ENCODE measurements at places on chromosomes 2 and 18. TPM values are rescaled to one million over a fixed set of nuclear protein-coding genes. Genes with fewer than 3 reads are reported as not detected.
A peak's percentile ranks its signal among the peaks of the same experiment; 100 is the strongest.

DNA sequence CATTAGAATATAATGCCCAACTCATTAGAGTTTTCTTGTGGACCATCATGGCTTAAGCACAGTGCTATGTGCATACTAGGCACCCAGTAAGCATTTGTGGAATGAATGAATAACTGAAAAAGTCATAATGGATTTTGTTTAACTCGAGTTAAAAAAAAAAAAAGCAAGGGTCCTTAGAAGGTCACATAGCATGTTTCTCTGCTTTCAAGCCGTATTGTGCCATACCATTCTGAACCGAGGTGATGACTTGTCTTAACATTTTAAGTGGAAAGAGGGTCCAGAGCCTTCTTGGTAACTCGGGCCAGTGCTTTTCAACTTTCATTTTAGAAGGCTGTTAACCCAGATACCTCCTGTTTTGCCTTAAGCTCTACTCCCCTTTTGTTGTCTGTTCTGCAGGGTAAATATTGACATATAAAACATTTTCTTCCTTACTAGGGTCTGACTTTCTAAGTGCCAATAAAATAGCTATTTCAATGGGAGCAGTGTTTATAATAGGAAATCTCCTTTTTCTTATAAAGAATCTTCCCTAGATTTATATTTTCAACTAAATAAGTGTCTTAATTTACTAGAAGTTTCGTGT lies 787 bp upstream of the ADGRF3 start:
- no peak for DNase-seq
- H3K36me3 ChIP-seq = peaks cover 2% of the 10 kb centered on the region
- H3K4me3 ChIP-seq = peak overlapping the region; percentile 98
- no peaks in the 10 kb centered on the region for H3K27me3 ChIP-seq

GRCh38 chr2:4338345-4338744 lies 635.0 kb downstream of the DCDC2C start:
- H3K36me3 ChIP-seq = peaks cover 17% of the 10 kb centered on the region
- H3K4me1 ChIP-seq = no peaks in the 10 kb centered on the region
- no peak overlapping the region for H3K27ac ChIP-seq
- no peak for DNase-seq

DNA sequence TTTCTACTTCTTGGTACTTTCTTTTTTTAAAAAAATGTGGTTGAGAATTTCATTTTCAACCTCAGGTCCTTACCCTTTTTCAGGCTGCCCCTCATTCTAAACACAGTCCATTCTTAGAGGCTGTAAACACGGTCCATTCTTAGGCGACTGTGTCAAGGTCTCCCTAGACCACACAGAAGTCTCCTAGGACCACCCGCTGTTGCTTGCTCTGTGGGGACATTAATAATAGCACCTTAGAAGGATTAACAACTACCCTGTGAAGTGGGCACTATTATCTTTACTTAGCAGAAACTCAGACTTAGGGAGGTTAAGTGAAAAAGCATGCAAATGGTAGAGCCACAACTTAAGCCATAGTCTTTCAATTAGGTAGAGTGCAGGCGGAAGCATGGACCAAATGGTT lies 91.7 kb downstream of the RBMS1 start:
- no peaks in the 10 kb centered on the region for H3K36me3 ChIP-seq
- H3K4me3 ChIP-seq = no peak overlapping the region

GRCh38 chr2:48723129-48723528 lies 32.4 kb downstream of the LHCGR start:
- H3K4me1 ChIP-seq = no peaks in the 10 kb centered on the region
- DNase-seq = no peak
- no peak overlapping the region for H3K27ac ChIP-seq
- H3K36me3 ChIP-seq = no peaks in the 10 kb centered on the region
- H3K4me3 ChIP-seq = no peak overlapping the region

- no peaks in the 10 kb centered on the region for H3K4me1 ChIP-seq
- no peak overlapping the region for H3K27ac ChIP-seq
- no peaks in the 10 kb centered on the region for H3K27me3 ChIP-seq
- peak overlapping the region; percentile 7 for H3K4me3 ChIP-seq
Observed at GRCh38 chr2:130370490-130370889, 14.6 kb downstream of the PTPN18 start.

DNA sequence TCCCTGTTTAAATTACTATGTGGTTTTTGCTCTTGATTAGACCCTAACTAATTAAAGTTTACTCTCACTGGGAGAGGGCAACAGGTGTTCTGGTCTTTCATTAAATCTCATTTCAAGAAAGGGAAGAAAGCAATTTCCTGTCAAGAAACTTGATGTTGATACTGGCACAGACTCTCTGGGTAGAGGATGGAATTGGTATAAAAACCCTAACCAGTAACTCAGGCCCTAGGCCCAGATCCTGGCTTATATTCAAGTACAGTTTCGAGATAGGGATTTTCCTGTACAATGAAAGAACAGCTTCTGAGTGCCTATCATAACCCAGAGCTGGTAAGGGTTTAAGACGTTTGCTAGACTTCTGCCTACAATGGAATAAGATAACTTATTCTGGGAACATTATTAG lies 61.6 kb upstream of the ACYP2 start:
- peaks cover 6% of the 10 kb centered on the region for H3K36me3 ChIP-seq
- no peaks in the 10 kb centered on the region for H3K4me1 ChIP-seq
- H3K27me3 ChIP-seq = no peaks in the 10 kb centered on the region
- no peak overlapping the region for H3K27ac ChIP-seq
- DNase-seq = no peak

GRCh38 chr2:20609349-20609994 lies 41.4 kb downstream of the HS1BP3 start:
- no peaks in the 10 kb centered on the region for H3K4me1 ChIP-seq
- H3K27me3 ChIP-seq = no peaks in the 10 kb centered on the region
- no peak for DNase-seq
- H3K27ac ChIP-seq = no peak overlapping the region
- no peak overlapping the region for H3K4me3 ChIP-seq

GRCh38 chr2:191200910-191201309 lies 44.3 kb upstream of the MYO1B start:
- H3K4me1 ChIP-seq = no peaks in the 10 kb centered on the region
- no peaks in the 10 kb centered on the region for H3K27me3 ChIP-seq
- H3K4me3 ChIP-seq = no peak overlapping the region
- no peak for DNase-seq
- no peak overlapping the region for H3K27ac ChIP-seq

GRCh38 chr2:45874344-45874743 lies 222.9 kb downstream of the PRKCE start:
- no peak for DNase-seq
- H3K4me3 ChIP-seq = no peak overlapping the region
- peaks cover 4% of the 10 kb centered on the region for H3K36me3 ChIP-seq
- no peaks in the 10 kb centered on the region for H3K4me1 ChIP-seq

GRCh38 chr2:240603846-240604245 lies 17.3 kb downstream of the CAPN10 start:
- H3K27me3 ChIP-seq = no peaks in the 10 kb centered on the region
- DNase-seq = no peak
- H3K4me3 ChIP-seq = no peak overlapping the region
- no peak overlapping the region for H3K27ac ChIP-seq
- H3K4me1 ChIP-seq = no peaks in the 10 kb centered on the region

- H3K36me3 ChIP-seq = no peaks in the 10 kb centered on the region
- DNase-seq = no peak
- no peak overlapping the region for H3K4me3 ChIP-seq
- H3K27me3 ChIP-seq = no peaks in the 10 kb centered on the region
- no peak overlapping the region for H3K27ac ChIP-seq
- H3K4me1 ChIP-seq = no peaks in the 10 kb centered on the region
Observed at GRCh38 chr2:207694811-207695281, 16.6 kb upstream of the CCNYL1 start.

- H3K4me1 ChIP-seq = peaks cover 4% of the 10 kb centered on the region
- no peak overlapping the region for H3K27ac ChIP-seq
- H3K27me3 ChIP-seq = no peaks in the 10 kb centered on the region
Observed at GRCh38 chr18:58054041-58054781, 10.2 kb downstream of the NEDD4L start.

- H3K36me3 ChIP-seq = peaks cover 2% of the 10 kb centered on the region
- no peak for DNase-seq
- no peak overlapping the region for H3K27ac ChIP-seq
- peak overlapping the region; percentile 51 for H3K4me3 ChIP-seq
Observed at GRCh38 chr2:174328961-174329715, 5.6 kb upstream of the SP9 start.

- no peaks in the 10 kb centered on the region for H3K27me3 ChIP-seq
- H3K4me3 ChIP-seq = no peak overlapping the region
- no peaks in the 10 kb centered on the region for H3K36me3 ChIP-seq
- no peak for DNase-seq
- H3K4me1 ChIP-seq = no peaks in the 10 kb centered on the region
- no peak overlapping the region for H3K27ac ChIP-seq
Observed at GRCh38 chr18:31409276-31409675, 32.7 kb downstream of the DSG4 start.

GRCh38 chr2:176658708-176659107 lies 389.5 kb downstream of the MTX2 start:
- no peak overlapping the region for H3K27ac ChIP-seq
- H3K4me1 ChIP-seq = 0 out of 2 replicates have a peak, but pooled peaks cover 5% of the 10 kb centered on the region
- H3K36me3 ChIP-seq = no peaks in the 10 kb centered on the region

GRCh38 chr2:207762146-207762545 lies 7.6 kb downstream of the FZD5 start:
- H3K36me3 ChIP-seq = peaks cover 70% of the 10 kb centered on the region
- DNase-seq = no peak
- peaks cover 18% of the 10 kb centered on the region for H3K4me1 ChIP-seq
- no peaks in the 10 kb centered on the region for H3K27me3 ChIP-seq
- H3K27ac ChIP-seq = no peak overlapping the region

GRCh38 chr2:212770240-212770639 lies 231.6 kb upstream of the ERBB4 start:
- no peaks in the 10 kb centered on the region for H3K4me1 ChIP-seq
- H3K36me3 ChIP-seq = no peaks in the 10 kb centered on the region
- no peak for DNase-seq

- no peak overlapping the region for H3K27ac ChIP-seq
- H3K4me1 ChIP-seq = no peaks in the 10 kb centered on the region
- peaks cover 10% of the 10 kb centered on the region for H3K36me3 ChIP-seq
- H3K4me3 ChIP-seq = no peak overlapping the region
- no peak for DNase-seq
Observed at GRCh38 chr2:10561288-10562035, 113.3 kb upstream of the ODC1 start.

- H3K27ac ChIP-seq = no peak overlapping the region
- H3K4me1 ChIP-seq = no peaks in the 10 kb centered on the region
- H3K36me3 ChIP-seq = no peaks in the 10 kb centered on the region
- no peak for DNase-seq
- no peak overlapping the region for H3K4me3 ChIP-seq
Observed at GRCh38 chr2:182101263-182101662, 115.6 kb downstream of the PPP1R1C start.

GRCh38 chr2:227415538-227416424 lies 28.0 kb upstream of the SCYGR1 start:
- H3K4me3 ChIP-seq = no peak overlapping the region
- no peaks in the 10 kb centered on the region for H3K36me3 ChIP-seq
- DNase-seq = no peak
- H3K27ac ChIP-seq = no peak overlapping the region

DNA sequence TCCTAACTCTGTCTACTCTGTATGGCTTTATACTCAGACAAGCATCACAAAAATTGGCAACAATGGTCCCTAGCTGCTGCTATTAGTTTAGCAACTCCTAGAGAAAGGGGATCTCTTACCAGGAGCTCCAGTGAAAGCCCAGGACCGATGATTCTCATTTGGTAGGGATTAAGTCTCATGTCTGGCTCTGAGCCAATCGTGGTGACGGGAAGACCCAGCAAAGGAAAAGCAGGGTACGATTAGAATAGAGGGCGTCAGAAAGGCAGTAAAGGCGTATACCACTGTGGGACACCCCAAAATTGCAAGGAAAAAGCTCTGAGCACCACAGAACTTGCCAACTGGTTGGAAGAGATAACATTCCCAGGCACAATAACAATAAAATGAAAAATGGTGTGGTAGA lies 129.5 kb downstream of the MTCL1 start:
- no peaks in the 10 kb centered on the region for H3K27me3 ChIP-seq
- H3K27ac ChIP-seq = no peak overlapping the region
- no peak overlapping the region for H3K4me3 ChIP-seq
- DNase-seq = no peak

- H3K4me1 ChIP-seq = no peaks in the 10 kb centered on the region
- H3K36me3 ChIP-seq = no peaks in the 10 kb centered on the region
- DNase-seq = no peak
Observed at GRCh38 chr2:174615871-174616436, 18.4 kb upstream of the WIPF1 start.

GRCh38 chr18:30613467-30613801 lies 429.1 kb downstream of the DSC3 start:
- H3K4me1 ChIP-seq = peaks cover 7% of the 10 kb centered on the region
- 0 out of 3 replicates have a peak, but pooled peaks cover under 1% of the 10 kb centered on the region for H3K36me3 ChIP-seq
- no peaks in the 10 kb centered on the region for H3K27me3 ChIP-seq
- peak overlapping the region; percentile 80 for H3K27ac ChIP-seq
- no peak overlapping the region for H3K4me3 ChIP-seq

GRCh38 chr2:29561628-29562027 lies 359.8 kb downstream of the ALK start:
- no peak overlapping the region for H3K4me3 ChIP-seq
- no peak overlapping the region for H3K27ac ChIP-seq
- H3K4me1 ChIP-seq = no peaks in the 10 kb centered on the region
- no peaks in the 10 kb centered on the region for H3K27me3 ChIP-seq

GRCh38 chr18:59303006-59303405 lies 15.4 kb downstream of the CPLX4 start:
- no peak overlapping the region for H3K27ac ChIP-seq
- no peaks in the 10 kb centered on the region for H3K27me3 ChIP-seq
- no peak for DNase-seq
- H3K4me3 ChIP-seq = no peak overlapping the region
- no peaks in the 10 kb centered on the region for H3K4me1 ChIP-seq

- H3K4me3 ChIP-seq = no peak overlapping the region
- H3K4me1 ChIP-seq = peaks cover 3% of the 10 kb centered on the region
- no peak for DNase-seq
- H3K27me3 ChIP-seq = no peaks in the 10 kb centered on the region
- no peaks in the 10 kb centered on the region for H3K36me3 ChIP-seq
Observed at GRCh38 chr2:36170805-36171204, 184.8 kb upstream of the CRIM1 start.

DNA sequence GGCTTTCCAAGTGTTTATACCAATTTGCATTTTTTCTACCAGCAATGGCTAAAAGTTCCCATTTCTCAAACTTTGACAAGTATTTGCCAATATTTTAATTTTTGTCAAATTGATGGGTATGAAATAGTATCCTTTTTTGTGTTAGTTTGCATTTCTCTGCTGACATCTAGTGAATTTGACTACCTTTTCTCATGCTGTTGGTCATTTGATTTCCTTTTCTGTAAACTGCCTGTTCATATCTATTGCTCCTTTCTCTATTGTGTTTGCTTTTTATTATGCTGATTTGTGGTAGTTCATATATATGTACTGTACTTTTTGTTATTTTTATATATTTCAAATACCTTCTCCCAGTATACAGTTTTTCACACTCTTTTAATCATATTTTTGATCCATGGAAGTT lies 149.4 kb downstream of the PMAIP1 start:
- H3K4me1 ChIP-seq = 0 out of 2 replicates have a peak, but pooled peaks cover 2% of the 10 kb centered on the region
- H3K27me3 ChIP-seq = no peaks in the 10 kb centered on the region
- DNase-seq = no peak
- peaks cover 2% of the 10 kb centered on the region for H3K36me3 ChIP-seq
- H3K27ac ChIP-seq = no peak overlapping the region

The IL1F10 gene
- not detected for total RNA-seq

The EN1 gene
- total RNA-seq = not detected

The GPR45 gene
- total RNA-seq = not detected

The TBR1 gene
- not detected for total RNA-seq

The TRIM54 gene
- 4.6 TPM for total RNA-seq

The PIKFYVE gene
- 27.2 TPM for total RNA-seq

The ACAA2 gene
- total RNA-seq = 115 TPM

The INHBB gene
- total RNA-seq = 0.13 TPM

The ADGRF3 gene
- 0.09 TPM for total RNA-seq

The ABCG5 gene
- not detected for total RNA-seq

Measured in H9 (cell line).